ENCODE measurements at places on chromosomes 12 and 14. TPM values are rescaled to one million over a fixed set of nuclear protein-coding genes. Genes with fewer than 3 reads are reported as not detected.

Gene SYT1
- 11.0 TPM for polyA plus RNA-seq

Gene MSI1
- 19.2 TPM for polyA plus RNA-seq

Gene HHIPL1
- polyA plus RNA-seq = 1.5 TPM

Gene KRT5
- 0.18 TPM for polyA plus RNA-seq

Gene KRT83
- not detected for polyA plus RNA-seq

Gene C12orf42
- 0.05 TPM for polyA plus RNA-seq

Gene DNAL1
- 2.0 TPM for polyA plus RNA-seq

Gene RNASE7
- not detected for polyA plus RNA-seq
